ENCODE measurements at places on chromosomes 7 and 10.

GRCh38 chr7:83996879-83997278 lies 197.7 kb downstream of the SEMA3A start:
- peak; percentile 6 for DNase-seq

DNA sequence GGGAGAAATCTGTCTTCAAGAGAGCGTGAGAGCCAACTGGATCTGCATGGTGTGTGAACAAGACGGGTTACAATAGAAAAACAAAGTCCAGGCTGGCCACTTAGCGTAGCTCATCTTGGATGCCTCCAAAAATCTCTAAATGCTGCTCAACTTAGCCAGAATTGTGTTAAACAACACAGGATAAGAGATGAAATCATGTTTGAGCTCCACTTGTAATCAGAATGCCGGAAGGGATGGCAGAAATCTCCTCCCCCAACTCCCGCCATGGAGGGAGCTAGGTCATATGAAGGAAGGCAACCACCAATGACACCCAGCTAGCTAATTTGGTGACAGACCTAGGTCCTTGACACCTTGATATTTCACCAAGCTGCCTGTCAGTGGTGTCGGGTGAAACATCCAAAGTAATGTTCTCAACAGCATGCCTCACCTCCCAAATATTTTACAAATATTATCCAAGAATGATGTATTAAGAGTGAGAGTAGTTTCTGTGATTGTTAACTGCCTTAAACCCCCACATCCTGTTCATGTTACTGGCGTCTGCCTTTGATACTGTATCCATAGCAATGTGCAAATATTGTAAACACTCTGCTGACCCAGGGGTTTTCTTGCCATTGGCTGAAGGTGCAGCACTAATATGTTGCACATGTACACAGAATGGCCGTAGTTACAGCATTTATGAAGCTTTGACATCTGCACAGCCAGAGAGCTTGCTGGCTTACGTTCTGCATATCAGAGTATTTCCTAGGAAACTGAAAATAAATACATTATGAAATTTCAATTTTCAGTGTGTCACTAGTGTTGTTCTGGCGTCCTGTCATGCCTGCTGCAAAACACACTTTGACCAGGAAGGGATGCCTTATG lies 25.8 kb downstream of the TMEM254 start:
- peak; percentile 84 for DNase-seq

- no peak for DNase-seq
Observed at GRCh38 chr10:127916826-127917225, 9.9 kb downstream of the PTPRE start.

- no peak for DNase-seq
Observed at GRCh38 chr10:127040756-127041155, 135.5 kb downstream of the DOCK1 start.

- DNase-seq: no peak
Observed at GRCh38 chr10:34081948-34082347, 733.1 kb downstream of the PARD3 start.

DNA sequence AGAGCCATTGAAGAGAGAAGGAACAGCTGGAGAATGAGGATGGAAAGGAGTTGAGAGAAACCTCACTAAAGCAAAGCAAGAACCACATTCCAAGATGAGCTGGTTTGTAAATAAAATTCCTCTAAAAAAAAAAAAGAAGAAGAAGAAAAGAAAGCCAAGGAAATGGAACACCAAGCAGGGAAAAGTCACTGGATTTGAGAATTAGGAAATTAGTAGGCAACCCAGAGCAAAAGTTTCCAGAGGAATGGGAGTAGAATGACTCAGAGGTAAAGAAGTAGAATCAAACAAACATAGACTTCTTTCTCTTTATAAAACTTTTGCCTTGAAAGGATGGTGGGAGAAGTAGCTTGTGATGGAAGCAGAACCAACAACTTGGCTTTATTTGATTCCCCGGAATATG lies 3.9 kb downstream of the CH25H start:
- no peak for DNase-seq

GRCh38 chr10:2279711-2280110 lies 542.4 kb upstream of the ADARB2 start:
- no peak for DNase-seq

DNA sequence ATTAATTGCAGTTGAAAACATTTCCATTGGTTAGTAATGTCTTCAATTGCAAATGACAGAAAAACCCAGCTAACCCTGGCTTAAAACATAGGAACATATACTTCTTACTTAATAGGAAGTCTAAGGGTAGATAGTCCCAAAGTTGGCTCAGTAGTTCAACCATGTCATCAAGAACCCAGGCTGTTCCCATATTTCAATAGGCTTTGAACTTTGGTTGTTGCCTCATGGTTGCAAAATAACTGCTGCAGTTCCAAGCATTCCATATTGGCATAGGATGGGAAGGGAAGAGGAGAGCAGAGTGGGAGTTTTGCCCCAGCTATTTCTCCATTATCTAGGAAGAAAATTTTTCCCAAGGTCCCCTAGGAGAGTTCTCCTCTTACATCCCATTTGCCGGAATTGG lies 81.4 kb upstream of the EEPD1 start:
- DNase-seq: no peak

DNA sequence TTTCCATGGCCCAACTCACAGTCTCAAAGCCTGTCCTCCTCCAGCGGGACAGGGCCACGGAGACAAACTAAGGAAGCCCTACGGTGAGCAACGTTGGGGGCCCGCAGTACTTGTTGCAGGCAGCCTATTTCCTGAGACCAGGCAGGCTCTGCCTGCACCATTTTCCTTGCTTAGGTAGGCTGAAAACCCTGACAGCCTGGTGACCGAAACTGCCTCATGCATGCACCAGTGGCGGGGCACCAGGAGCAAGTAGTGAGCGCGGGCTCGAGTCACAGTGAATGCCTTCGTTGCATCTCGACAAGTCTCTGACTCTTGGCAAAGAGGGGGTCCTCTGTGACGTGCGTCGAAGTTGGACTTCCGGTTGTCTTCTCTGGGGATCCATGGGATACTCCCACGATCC lies 23.3 kb upstream of the ZNF273 start:
- peak; percentile 1 for DNase-seq
